Hepatocyte (in vitro differentiated cells): ENCODE measurements at places on chromosomes 4 and X. TPM values are rescaled to one million over a fixed set of nuclear protein-coding genes. Genes with fewer than 3 reads are reported as not detected.

GRCh38 chr4:106671716-106672115 is 303.1 kb upstream of the GIMD1 start:
- no peak for DNase-seq
- H3K27ac ChIP-seq: no peak overlapping the region
- no peaks in the 10 kb centered on the region for H3K36me3 ChIP-seq
- H3K4me1 ChIP-seq: no peaks in the 10 kb centered on the region

- H3K36me3 ChIP-seq: no peaks in the 10 kb centered on the region
- no peak overlapping the region for H3K27ac ChIP-seq
These were observed 30.9 kb upstream of the PPA2 start for GRCh38 chr4:105504744-105505143.

- H3K4me3 ChIP-seq: no peak overlapping the region
- H3K27ac ChIP-seq: no peak overlapping the region
- DNase-seq: no peak
- H3K4me1 ChIP-seq: no peaks in the 10 kb centered on the region
- H3K36me3 ChIP-seq: no peaks in the 10 kb centered on the region
- H3K27me3 ChIP-seq: no peaks in the 10 kb centered on the region
These were observed 67.2 kb downstream of the DCAF12L1 start for GRCh38 chrX:126485409-126485808.

DNA sequence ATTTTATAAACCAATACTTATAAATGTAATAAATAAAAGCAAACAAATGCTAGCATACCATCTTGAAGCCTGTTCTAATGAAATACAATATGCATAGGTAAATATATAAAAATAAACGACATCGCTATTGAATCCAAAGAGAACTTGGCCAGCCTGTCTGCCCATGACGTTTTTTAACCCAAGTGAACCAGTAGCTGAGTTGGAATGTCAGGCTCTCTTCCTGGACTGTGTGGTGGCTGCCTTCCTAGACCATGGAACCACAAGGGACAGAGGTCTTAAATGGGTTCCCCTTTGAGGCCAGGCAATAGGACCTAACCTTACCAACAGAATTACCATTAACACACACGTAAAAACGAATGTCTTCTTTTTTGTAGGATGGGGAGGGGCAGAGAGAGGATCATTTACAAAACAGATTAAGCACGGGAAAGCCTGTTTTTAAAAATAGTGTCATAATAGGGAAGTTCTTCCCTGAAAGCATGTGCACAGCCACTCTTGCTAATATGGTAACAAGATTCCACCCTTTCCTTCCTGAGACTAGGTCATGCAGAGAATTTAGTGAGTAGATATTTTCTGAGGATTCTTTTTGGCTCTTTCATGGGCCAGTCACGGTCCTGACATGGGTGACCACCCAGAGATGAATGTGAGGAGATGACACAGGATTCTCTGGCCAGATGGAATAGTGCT is 69.4 kb upstream of the ACSL1 start:
- no peak overlapping the region for H3K27ac ChIP-seq
- H3K27me3 ChIP-seq: no peaks in the 10 kb centered on the region
- no peaks in the 10 kb centered on the region for H3K36me3 ChIP-seq
- H3K4me1 ChIP-seq: no peaks in the 10 kb centered on the region
- no peak overlapping the region for H3K4me3 ChIP-seq

CPZ gene
- 25.3 and 34.8 TPM in 2 replicates for total RNA-seq
